ENCODE measurements at places on chromosomes 12 and 14.
A peak's percentile ranks its signal among the peaks of the same experiment; 100 is the strongest.

GRCh38 chr14:31457665-31458659 is 656 bp upstream of the DTD2 start:
- no peak for DNase-seq

- no peak for DNase-seq
Measured at GRCh38 chr12:21542403-21542802, 16.3 kb downstream of the SPX start.

DNA sequence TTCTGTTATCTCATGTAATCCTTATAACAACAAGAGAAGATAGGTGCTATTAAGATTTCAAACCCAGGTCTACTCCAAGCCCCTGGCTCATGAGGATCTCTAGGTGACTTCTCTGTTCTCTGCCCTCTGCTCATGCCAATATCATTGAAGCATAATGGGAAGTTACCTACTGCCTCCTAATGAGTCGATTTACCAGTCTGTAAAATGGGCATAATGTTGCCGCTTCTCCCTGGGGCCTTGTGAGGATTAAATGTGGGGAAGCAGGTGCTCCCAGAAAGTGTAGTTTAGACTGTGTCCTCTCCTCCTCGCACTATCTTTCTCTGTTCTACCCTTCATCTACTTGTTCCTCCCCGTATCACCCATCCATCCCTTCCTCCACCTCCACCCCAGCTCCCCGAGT is 169.2 kb upstream of the LHX5 start:
- DNase-seq, result no peak

DNA sequence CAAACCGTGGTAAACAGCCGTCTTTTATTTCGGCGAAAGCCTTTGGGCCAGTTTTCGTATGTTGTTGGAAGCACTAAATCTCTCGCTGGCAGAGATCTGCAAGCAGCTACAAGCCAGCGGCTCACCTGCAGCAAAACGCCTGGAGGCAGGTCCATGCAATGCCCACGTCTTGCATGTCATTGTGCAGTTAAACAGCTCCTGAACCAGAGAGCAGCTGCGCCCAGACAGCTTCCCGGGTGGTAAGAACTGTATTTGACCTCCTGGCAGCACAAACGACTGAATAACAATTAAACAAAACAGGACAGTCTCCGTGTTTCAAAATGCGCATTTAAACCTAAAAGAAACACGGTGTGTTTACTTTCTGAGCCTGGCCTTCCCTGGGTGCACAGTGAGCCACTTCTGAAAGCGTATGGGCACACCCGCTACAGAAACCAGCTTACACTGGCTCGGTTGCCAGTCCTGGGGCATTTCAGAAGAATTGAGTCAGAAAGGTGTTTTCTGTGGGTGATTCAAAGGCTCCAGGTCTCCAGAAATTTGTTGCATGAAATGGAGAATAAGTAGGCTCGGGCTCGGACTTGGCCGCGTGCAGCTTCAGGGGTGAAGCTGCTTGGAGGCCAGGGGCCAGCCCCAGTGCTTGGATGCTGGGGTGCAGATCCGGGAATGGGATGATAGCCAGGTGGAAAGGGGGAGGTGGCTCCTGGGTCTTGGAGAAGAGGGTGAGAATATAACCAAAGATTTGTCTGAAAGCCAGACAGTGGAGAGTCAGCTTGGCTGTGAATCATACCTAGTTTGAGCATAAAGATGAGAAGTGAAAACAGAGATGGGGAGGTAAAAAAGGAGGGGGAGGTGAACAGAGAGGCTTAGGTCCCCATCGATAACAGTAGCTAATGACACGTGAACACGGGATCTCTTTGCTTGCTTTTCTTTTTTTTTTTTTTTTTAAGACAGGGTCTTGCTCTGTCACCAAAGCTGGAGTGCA is 24.9 kb upstream of the FZD10 start:
- peak; percentile 76 for DNase-seq

- peak; percentile 18 for DNase-seq
Measured at GRCh38 chr12:52233462-52234207, 592 bp downstream of the KRT7 start.

DNA sequence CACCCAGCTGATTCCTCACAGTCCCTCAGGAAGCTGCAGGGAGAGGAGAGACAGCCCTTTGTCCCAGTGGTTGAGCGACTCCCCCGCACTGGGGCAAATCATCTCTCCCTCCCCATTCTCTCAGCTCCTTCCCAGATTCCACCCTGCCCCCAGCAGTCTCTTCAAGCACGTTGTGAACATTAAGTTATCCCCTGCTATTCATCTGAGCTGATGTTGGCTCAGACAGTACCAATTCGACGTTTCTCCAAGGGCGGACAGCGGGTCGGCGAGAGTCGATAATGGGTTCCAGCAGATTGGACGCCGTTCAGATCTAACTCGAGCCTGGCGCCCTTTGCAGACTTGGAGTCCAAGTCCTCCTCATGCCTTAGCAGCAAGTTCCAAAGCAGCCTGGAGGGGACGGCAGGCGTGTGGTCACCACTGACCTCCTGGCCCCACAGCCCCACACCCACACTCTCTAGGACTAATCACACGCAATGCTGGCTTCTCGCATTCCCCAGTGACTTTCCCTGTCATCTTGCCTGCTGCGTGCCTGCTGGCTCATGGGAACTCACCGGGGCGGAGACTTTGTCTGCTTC is 245.9 kb downstream of the CHST11 start:
- DNase-seq, result no peak

- DNase-seq, result no peak
Measured at GRCh38 chr14:86402545-86402944, 872.6 kb downstream of the FLRT2 start.

GRCh38 chr12:121543786-121544185 is 37.0 kb downstream of the KDM2B start:
- DNase-seq, result no peak

GRCh38 chr14:95490727-95491451 is 25.6 kb downstream of the SYNE3 start:
- no peak for DNase-seq

DNA sequence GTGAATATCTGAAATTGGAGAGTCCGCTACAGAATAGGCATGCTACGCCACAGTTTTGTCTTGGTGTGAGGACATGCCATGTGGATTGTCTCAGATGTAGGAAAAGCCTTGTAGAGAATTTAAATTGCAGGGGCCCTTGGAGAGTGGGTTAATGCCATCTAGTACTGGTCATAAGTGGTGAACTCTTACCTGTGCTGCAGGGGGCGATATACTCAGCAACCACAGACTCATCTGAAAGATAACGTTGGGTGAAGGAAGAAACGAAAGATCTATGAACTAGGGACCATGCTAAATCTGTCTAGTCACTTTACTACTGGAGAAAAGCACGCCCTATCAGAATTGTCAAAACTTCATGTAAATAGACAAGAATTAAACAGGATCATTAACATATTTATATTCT is 33.7 kb upstream of the A2M start:
- DNase-seq, result no peak

- no peak for DNase-seq
Measured at GRCh38 chr14:89491711-89492381, 74.8 kb upstream of the FOXN3 start.

DNA sequence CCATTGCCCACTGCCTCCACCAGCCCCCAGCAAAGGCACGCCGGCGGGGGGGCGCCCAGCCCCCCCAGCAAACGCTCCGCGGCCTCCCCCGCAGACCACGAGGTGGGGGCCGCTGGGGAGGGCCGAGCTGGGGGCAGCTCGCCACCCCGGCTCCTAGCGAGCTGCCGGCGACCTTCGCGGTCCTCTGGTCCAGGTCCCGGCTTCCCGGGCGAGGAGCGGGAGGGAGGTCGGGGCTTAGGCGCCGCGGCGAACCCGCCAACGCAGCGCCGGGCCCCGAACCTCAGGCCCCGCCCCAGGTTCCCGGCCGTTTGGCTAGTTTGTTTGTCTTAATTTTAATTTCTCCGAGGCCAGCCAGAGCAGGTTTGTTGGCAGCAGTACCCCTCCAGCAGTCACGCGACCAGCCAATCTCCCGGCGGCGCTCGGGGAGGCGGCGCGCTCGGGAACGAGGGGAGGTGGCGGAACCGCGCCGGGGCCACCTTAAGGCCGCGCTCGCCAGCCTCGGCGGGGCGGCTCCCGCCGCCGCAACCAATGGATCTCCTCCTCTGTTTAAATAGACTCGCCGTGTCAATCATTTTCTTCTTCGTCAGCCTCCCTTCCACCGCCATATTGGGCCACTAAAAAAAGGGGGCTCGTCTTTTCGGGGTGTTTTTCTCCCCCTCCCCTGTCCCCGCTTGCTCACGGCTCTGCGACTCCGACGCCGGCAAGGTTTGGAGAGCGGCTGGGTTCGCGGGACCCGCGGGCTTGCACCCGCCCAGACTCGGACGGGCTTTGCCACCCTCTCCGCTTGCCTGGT is at the start of gene CDKN1B:
TSS of gene CDKN1B (plus strand) at position 576 of the 793 bp plus-strand sequence. CDS start 472 bp downstream, outside the sequence.
- DNase-seq, result peak; percentile 97

- no peak for DNase-seq
Measured at GRCh38 chr14:68959035-68959434, 20.1 kb downstream of the ACTN1 start.

- DNase-seq, result no peak
Measured at GRCh38 chr12:24929953-24930352, 18.9 kb downstream of the BCAT1 start.
